COR-L47 (cell line): ENCODE measurements at places on chromosomes 1 and 21.
A peak's percentile ranks its signal among the peaks of the same experiment; 100 is the strongest.

- no peak for DNase-seq
Observed at GRCh38 chr1:18004278-18004677, 103.3 kb upstream of the IGSF21 start.

- no peak for DNase-seq
Observed at GRCh38 chr1:233673261-233673946, 59.5 kb downstream of the KCNK1 start.

GRCh38 chr1:247330548-247331171 is 1.0 kb downstream of the ZNF496 start:
- DNase-seq: no peak

DNA sequence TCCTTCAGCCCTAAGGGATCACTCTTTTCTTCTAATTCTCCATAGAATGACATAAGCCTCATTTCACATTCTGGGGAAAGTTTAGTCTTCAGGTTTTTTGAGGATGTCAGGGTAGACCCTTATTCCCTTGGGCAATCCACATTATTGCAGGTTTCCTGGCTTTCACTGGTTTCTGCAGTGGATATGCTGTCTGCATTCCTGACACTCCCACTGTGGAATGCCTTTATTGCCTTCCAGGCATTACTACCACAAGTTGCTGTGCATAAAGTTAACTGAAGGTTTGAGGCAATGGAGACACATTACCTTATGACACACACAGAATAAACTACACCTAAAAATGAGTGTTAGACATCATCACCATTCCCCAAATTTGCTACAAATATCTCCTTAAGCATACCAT is 12.7 kb downstream of the FASLG start:
- DNase-seq: no peak

- DNase-seq: no peak
Observed at GRCh38 chr1:109218516-109218915, 4.8 kb downstream of the SARS1 start.

DNA sequence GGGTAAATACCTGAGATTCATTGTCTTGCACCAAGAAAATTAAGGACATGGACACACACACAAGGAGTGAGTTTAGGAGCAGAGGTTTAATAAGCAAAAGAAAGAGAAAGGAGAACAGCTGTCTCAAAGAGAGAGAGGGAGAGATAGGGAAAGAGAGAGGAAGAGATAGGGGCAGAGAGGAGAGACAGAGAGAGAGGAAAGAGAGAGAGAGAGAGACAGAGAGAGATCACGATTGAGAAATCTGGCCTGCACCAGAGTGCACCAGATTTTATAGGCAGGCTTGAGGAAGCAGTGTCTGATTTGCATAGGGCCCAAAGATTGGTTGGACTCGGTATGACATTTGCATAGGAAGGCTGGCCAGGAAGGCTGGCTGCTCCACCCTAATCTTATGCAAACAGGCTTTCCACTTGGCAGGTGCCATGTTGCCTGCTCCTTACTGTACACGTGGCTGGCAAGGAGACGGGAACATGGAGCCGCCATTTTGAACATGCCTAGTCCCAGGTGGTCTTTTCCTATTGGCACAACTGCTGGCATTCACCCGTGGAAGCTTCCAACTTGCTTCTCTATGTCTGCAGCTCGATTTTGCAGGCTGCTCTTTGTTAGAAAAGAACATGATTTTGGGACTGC is 419.9 kb downstream of the ZP4 start:
- no peak for DNase-seq

- no peak for DNase-seq
Observed at GRCh38 chr1:225449261-225449660, 21.4 kb upstream of the LBR start.

DNA sequence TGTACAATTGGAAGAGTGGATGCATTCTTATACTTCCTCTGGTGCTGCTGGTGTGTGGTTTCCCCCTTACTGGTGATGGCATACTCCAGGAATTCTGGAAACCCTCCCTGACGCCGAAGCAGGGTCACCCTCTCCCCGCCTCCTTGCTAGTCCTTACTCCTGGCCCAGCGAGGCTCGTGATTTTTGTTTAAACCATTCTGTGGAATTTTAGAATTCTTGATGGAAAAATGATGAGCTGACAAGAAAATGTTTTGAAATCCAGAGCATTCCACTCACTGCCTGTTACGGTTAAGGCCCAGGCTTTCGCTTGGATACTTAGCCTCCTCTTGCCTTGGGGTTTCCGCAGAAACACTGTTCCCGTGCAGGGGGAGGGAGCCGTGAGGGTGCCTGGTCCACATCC is 41.1 kb downstream of the IL6R start:
- DNase-seq: no peak

DNA sequence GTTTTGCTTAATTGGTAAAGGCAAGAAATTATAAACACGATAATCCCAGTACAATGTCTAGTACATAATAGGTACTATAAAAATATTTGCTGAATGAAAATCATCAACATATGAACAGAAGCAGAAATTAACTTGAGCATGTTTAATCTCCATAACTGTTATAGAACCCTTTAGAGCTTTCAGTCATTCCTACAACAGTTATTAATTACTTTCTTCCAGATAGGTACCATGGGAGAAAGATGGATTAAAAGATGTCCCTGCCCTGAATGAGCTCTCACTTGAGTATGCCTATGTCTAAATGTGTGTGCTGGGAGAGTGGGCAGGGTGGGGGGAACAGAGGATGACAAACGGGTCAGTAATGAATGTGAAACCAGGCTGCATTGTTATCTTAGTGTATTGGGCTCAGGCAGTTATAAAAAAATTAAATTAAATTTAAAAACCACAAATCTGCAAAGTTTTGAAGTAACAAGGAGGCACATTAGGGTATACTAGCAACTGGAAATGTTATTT is 2.4 kb downstream of the EPS15 start:
- DNase-seq: no peak

DNA sequence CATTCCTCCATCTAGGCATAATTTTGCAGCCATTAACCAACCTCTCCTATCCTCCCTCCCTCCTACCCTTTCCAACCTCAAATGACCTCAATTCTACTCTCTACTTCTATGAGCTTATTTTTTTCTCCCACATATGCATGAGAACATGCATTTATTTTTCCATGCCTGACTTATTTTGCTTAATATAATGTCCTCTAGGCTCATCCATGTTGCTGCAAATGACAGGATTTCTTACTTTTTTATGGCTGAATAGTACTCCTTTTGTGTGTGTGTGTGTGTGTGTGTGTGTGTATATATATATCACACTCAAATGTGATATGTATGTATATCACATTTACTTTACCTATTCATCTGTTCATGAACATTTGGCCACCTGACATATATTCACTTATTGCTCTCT is 339.4 kb downstream of the SIPA1L2 start:
- DNase-seq: no peak

DNA sequence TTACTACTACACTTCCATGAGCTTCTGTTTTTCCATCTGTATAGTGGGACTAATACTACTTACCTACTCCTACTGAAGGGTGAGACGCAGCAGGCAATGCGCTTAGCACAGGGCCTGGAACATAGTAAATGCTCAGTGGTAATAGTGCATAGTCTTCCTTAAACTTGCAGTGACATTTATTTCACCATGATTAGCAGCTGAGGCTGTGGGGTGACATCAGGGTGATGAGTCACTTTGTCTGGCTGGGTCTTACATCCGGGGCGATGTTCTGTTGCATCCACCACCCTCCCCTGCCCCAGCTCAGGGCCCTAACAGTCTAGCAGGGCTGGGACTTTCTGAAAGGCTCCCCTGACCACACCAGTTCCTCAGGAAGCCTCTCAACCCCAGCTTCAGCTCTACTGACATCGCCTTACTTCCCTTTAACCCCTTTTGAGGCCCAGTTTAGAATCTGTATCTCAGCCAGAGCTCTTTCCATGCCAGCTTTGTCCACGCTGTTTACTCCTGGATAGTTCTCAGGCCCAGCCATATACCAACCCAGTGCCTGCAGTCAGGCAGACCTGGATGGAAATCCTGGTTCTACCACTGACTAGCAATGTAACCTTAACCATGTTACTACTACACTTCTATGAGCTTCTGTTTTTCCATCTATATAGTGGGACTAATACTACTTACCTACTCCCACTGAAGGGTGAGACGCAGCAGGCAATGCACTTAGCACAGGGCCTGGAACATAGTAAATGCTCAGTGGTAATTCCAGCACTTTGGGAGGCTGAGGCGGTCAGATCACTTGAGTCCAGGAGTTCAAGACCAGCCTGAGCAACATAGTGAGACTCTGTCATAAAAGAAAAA is 66.3 kb downstream of the CD58 start:
- DNase-seq: no peak

- no peak for DNase-seq
Observed at GRCh38 chr1:62905309-62905708, 121.4 kb downstream of the ATG4C start.

DNA sequence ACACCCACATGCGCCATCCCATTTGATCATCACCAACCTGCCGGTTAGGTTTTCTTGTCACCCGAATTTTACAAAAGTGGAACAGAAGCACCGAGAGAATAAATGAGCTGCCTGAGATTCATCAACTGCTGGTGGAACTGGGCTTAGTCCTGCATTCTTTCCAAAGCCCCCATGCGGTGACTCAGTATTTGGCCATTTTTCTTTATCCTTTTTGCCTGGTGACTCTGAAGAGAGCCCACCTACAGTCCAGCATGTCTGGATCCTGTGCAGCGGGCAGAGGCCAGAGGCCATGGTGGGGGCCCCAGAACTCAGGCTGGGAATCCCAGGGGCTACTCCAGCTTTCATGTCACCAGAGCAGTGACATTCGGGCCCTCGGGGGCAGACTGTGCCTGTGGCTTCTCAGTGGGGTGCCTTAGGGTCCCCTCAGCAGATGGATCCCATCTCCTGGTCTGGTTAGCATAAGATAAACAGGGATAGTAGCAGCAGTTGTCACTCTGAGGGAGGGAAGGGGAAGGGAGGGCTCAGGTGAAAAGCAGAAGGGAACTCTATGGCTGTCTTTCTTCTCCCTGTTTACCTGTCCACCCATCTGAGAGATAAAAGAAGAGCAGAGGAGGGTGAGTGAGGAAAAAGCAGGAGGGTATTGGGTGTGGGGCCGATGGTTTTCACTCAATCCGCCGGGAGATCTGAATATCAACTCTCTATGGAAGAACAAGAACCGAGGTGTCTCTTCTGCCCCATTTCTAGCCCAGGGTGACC is 63.2 kb downstream of the KIF26B start:
- DNase-seq: no peak

- no peak for DNase-seq
Observed at GRCh38 chr21:39661121-39661520, 48.4 kb downstream of the B3GALT5 start.

- no peak for DNase-seq
Observed at GRCh38 chr1:231340328-231341013, 2.4 kb downstream of the SPRTN start.

- DNase-seq: peak; percentile 90
Observed at GRCh38 chr1:153881751-153882150, 41.0 kb downstream of the GATAD2B start.

- no peak for DNase-seq
Observed at GRCh38 chr21:42085246-42086077, 14.3 kb downstream of the UMODL1 start.

DNA sequence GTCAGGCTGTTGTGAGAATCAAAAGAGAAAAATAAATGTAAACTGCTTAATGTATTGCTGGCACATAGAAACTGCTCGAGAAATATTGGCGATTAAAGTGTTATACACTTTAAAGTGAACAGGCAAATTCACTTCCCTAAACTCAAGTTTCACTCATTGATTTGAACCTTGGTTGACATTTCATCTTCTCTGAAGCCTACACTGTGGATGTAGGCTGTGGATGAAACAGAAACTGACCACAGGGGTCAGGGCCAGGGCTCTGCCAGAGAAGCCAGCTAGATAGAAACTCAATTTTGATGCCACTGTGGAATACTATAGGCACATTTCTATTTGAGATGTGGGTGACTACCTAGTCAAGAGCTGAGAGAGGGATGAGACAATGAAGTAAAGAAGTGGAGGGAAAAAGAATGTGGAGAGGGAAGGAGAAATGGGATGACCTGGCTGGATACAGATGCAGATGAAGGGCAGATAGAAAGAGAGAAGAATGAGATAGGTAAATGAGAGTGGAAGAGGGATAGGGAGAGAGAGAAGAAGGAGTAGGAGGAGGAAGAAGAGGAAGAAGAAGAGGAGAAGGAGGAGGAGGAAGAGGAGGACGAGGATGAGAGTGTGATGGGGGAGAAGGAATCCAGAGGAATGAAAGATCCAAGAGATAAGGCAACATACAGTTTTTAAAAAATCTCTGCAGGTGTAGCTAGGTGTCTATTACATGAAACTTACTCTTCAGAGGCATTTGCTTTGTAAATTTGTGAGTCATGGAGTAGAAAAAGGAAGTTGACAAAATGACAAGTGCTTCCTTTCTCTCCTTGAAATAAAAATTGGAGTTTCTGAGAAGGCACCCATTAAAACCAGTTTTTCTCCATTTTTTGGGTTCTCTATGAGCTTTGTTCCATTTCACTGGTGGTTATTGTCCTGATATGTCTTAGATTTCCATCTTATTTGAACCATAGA is 17.4 kb upstream of the CD1D start:
- DNase-seq: no peak

DNA sequence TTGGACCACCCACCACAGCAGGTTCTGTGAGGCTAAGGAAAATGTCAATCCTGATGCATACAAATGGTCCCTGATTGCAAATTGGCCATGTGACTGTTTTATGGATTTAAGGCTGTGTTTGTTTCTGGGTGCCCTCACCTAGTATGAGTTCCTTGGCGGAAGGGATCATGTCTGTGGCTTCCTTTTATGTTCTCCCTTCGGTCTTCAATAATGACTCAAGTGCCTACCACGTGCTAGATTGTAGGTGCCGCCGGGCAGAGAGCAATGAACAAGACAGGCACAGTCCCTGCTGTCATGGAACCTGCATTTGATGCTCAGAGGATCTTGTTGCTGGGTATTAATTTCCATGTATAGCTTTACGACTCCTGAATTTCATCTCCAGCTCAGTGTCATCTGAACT is 9.8 kb upstream of the VWA5B1 start:
- DNase-seq: no peak

- DNase-seq: no peak
Observed at GRCh38 chr1:21229246-21230000, 52.7 kb upstream of the EIF4G3 start.

GRCh38 chr21:42414928-42415769 is 11.4 kb downstream of the UBASH3A start:
- DNase-seq: no peak

GRCh38 chr1:186930238-186930637 is 101.5 kb downstream of the PLA2G4A start:
- DNase-seq: no peak

DNA sequence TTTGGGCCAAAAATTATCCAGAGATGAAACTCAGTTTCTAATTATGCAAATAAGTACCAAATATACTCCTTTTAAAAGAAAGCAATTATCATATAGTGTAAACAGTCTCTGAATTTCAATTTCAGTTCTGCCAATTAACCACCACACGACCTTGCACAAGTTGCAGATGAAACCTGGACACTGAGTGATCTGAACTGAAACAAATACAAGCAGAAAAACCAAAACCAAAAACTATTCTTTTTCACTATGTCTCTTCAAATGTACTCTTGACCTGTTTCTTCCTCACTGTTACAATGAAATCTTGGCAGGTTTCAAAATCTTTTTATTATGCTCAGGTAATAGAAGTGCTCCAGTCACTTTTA is 79.2 kb downstream of the TYW3 start:
- DNase-seq: no peak
